ENCODE measurements at places on chromosomes 5 and 9.

DNA sequence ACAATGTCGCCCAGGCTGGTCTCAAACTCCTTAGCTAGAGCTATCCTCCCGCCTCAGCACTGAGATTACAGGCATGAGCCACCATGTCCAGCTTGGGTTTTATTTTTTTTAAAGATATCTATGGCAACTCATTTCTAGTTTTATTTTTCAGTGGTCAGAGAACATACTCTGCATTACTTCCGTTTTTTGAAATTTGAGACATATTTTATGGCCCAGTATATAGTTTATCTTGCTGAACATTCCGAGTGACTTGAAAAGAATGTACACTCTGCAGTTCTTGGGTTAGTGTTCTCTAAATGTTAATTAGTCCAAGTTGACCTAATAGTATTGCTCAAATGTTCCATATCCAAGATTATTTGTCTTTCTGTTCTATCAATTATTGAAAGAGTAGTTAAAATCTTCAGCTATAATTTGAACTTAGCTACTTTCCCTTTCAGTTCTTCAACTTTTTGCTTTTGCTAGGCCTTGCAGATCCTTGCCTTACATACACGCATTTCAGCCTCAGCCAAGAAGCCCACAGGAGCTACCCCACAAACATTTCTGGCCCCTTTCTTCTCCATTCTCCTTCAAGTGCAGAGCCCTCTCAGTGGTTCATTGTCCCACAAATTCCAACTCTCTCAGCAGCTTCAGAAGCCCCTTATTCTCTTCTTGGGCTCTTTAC lies 22.3 kb upstream of the SNAPC3 start:
- DNase-seq, result no peak

GRCh38 chr5:134525683-134526482 lies 413 bp downstream of the JADE2 start:
- DNase-seq, result peak; percentile 56

DNA sequence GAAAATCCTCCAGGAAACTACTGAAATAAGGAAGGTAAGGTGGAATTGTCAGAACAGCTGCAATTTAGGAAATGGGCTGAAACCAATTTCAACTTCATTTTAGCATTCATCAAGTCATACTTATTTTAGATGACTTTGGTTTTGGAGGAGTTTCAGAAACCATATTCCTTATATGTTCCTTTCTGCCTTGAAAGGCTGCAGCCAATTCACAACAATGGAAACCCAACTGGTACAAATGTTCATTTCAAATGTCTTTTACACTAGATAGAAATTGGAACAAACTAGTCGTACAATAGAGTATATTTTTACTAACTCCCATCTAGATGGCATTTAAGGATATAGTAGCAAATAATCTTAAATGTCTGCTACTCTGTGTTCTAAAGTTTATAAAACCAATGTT lies 82.6 kb upstream of the ANKH start:
- DNase-seq, result no peak

- DNase-seq, result no peak
Observed at GRCh38 chr5:14443671-14444093, 137.9 kb upstream of the OTULINL start.

DNA sequence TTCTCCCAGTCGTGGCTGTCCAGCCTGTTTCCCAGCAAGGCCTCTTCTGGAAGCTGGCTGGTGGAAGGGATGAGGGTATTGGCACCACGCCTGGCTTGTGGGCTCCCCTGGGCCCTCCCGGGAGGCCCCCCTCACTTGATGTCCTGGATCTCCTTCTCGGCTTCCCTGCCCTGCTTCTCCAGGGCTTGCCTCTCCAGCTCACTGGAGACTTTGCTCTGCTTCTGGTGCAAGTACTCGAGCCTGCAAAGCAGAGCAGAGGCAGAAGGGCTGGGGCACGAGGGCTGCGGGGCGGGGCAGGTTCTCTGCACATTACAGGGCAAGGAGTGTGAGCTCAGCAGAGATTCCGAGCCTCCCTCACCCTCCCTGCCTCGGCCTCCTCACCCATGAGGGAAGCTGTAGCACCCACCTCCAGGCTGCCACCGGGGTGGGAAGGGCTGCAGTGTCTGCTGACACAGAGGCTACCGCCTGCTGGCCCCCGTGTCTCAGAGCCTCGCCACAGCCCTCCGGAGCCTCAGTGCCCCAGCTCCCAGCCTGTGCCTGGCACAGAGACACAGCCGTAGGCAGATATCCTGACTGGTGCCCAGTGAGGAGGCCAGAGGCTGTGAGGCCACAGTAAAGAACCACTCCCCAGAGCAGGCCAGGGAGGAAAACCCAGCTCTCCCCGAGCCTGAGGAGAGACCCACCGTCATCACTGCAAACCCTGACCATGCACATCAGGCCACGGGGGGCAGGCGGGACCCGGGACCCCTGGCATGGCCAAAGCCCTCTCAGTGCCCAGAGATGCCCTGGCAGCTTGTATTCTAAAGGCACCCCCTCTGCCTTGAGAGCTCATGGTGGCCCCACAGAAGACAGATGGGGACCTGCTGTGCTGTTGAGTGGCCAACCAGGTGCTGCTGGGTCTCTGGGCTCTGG lies 7.2 kb downstream of the SNAPC4 start:
- no peak for DNase-seq

DNA sequence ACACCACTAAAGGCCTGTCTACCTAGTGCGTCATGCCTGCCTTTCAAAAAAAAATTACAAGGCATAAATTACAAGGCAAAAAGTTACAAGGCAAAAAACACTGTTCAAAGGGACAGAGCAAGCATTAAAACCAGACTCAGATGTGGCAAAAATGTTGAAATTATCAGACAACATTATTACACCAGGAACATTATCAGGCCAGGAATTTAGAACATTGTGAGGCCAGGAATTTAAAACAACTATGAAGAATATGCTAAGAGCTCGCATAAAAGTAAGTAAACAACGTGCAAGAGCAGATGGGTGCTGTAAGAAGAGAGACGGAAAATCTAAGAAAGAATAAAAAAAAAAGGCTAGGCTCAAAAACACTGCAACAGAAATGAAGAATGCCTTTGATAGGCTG lies 18.2 kb upstream of the MLANA start:
- DNase-seq, result no peak

DNA sequence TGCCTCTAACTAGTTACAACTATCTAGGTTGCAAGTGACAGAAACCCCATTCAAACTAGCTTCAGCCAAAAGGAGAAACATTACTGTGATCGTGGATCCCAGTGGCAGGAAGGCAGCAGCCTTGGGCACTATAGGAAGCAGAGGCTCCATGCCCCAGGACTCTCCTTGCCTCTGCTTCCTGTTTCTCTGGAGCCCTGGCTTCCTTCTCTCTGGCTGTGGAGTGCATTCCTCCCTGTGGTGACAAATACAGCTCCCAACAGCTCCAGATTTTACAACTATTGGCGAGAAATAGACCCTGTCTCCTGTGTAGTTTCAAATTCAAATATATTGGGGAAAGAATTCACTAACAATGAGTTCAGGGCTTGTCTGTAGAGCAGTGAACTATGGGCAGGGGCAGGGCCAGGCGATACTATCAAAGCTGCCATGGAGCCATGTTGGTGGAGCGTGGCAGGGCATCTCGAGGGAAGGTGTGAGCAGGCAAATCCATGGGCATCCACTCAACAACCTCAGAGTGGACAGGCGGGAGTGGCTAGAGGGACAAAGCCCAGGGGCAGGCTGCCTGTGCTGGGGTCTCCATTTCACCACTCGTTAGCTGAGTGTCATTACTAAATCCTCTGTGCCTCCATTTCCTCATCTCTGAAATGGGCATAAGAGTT lies 189.5 kb downstream of the ERCC6L2 start:
- no peak for DNase-seq

GRCh38 chr9:135422341-135422944 lies 57.1 kb upstream of the PPP1R26 start:
- no peak for DNase-seq

GRCh38 chr5:108736855-108737254 lies 10.8 kb upstream of the FER start:
- no peak for DNase-seq

GRCh38 chr5:143600396-143601075 lies 197.1 kb upstream of the NR3C1 start:
- no peak for DNase-seq

DNA sequence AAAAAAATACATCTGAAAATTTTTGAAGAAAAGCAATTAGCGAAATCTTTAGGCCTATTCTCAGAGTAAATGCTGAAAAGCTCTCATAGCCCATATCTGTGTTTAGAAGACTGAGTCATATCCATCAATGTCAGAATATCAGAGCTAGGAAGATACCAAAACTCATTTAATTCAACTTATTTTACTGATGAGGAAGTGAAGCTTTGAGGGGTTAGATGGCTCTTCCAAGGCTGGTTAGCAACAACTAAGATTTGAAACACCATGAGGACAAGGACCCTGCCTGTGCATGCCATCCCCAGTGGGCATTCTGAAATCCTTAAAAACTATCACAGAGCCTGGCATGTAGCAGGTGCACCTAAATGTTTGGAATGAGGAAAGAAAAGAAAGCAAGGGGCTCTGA lies 2.5 kb downstream of the FREM1 start:
- DNase-seq, result no peak

DNA sequence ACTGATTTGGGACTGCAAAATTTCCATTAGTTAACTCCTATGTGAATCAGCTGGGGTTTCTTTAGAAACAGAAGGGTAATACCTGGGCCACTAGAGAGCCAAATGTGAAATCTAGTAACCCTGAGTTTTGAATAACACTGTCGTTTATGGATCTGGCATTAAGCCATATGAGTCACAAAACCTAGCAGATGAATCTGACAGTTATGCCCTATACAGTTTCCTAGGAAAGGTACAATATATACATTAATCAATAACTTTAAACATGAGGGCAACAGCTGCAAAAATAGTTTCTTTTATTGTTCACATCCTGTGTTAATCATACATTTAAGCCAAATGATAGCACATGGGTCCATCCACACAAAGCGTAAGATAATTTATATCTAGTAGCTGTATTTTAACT lies 56.9 kb downstream of the PAM start:
- DNase-seq, result no peak

GRCh38 chr9:21336457-21336856 lies 1.3 kb upstream of the KLHL9 start:
- DNase-seq, result no peak

DNA sequence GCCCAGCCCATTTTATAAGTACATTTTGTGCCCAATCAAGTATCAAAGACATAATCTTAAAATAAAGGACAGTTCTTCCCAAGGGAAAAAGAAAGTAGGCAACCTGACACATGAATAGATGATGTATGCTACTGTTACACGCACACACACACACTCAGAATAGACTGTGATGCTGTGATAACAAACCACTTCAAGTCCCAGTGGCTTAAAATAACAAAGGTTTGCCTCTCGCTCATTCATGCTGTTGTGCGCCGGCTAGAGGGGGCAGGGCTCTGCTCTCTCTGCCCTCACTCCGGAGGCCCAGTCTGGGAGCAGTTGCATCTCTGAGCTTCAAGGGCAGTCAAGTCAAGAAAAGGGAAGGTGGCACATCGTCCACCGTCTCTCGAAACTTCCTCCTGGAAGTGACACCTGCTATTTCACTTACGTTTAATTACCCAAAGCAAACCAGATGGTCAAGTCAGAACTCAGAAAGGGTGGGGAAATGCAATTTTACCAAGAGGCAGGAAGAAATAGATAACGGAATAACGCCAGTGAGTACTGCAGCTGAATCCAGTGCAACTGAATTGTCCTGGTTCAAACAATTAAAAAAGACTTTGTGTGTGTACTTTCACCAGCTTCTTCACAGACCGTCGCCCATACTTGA lies 43.3 kb downstream of the ANKRD33B start:
- DNase-seq, result peak; percentile 31

GRCh38 chr5:179820127-179820482 lies 600 bp upstream of the SQSTM1 start:
- no peak for DNase-seq

DNA sequence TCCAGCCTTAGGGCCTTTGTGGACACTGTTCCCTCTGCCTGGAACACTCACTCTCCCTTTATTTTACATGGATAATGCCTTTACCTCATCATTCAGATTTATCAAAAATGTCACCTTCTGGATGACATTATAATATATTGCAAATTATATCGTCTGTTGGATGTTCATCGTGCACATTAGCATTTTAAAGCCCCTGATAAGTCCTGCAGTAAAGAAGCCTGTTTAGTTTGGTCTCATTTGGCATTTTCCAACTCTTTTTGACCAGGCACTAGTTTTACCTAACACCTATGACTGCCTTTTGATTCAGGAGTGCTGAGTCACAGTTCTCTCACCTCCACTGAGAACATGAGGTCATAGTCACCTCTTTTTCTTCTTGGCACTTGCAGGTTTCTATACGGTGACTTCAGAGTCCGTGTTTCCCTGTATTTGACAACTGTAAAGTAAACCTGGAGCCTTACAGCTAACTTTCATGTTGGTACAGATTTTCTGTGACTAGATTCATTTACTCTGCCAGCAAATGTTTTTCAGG lies 57.7 kb upstream of the STC2 start:
- no peak for DNase-seq

DNA sequence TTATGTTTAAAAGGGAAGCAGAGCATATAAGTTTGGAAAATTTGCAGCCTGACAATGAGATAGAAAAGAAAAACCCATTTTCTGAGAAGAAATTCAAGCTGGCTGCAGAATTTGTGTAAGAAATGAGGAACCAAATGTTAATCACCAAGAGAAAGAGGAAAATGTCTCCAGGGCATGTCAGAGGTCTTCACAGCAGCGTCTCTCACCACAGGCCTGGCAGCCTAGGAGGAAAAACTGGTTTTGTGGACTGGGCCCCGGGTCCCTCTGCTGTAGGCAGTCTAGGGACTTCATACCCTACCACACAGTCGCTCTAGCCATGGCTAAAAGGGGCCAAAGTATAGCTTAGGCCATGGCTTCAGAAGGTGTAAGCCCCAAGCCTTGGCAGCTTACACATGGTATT lies 32.1 kb upstream of the HSD17B4 start:
- no peak for DNase-seq

- no peak for DNase-seq
Observed at GRCh38 chr5:73865315-73865714, 239.3 kb downstream of the ARHGEF28 start.

GRCh38 chr9:86485359-86485758 lies 131.1 kb upstream of the TUT7 start:
- DNase-seq, result no peak

DNA sequence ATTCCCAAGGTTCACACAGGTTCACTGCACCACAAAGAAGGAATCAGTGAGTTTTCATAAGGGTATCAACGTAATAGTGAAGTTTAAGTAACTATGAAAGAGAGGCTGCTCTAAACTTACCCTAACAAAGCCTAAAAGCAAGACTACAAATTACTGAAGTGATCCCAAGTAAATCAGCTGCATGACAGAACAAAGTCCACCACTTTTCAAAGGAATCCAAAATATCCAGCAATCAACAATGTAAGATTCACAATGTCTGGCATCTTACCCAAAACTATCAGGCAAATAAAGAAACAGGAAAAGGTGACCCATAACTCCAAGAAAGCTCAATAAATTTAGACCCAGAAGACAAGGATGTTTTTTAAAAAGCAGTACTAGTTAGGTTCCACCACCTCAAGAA lies 70.1 kb downstream of the GNAQ start:
- no peak for DNase-seq

Data from endothelial cell (in vitro differentiated cells).